Umbilical cord (tissue), 2 donors: ENCODE measurements at places on chromosomes 7 and 10. TPM values are rescaled to one million over a fixed set of nuclear protein-coding genes. Genes with fewer than 3 reads are reported as not detected.

The DRGX gene
- 0.48 TPM for total RNA-seq

The TMEM273 gene
- total RNA-seq = 1.4 TPM

The GBX1 gene
- not detected for total RNA-seq

The OR2A7 gene
- total RNA-seq = not detected

The PNLIPRP3 gene
- 0.96 TPM for total RNA-seq

The SPDYE8 gene
- 0.48 TPM for total RNA-seq

GRCh38 chr7:112523871-112524270 lies 43.1 kb downstream of the LSMEM1 start:
- no peak for DNase-seq

GRCh38 chr10:117541405-117541908 lies 1.1 kb upstream of the EMX2 start:
- DNase-seq = peak; percentile 79

DNA sequence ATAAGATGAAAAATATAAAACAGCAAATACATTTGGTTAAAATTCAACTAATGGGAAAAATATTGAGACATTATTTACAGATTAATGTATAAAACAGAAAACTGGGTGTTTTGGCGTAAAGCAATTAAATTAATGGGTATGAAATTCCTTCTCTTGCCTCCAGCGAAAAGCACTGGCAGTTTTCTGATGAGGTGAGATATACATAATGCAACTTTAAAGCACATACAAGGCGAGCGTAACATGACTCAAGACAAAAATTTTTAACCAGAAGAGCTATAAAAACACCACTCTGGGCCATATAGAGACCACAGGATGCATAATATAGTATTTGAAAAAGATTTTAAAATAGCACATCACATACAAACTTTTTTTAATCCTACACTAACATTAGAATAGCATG lies 120.6 kb downstream of the ODAD2 start:
- no peak for DNase-seq

DNA sequence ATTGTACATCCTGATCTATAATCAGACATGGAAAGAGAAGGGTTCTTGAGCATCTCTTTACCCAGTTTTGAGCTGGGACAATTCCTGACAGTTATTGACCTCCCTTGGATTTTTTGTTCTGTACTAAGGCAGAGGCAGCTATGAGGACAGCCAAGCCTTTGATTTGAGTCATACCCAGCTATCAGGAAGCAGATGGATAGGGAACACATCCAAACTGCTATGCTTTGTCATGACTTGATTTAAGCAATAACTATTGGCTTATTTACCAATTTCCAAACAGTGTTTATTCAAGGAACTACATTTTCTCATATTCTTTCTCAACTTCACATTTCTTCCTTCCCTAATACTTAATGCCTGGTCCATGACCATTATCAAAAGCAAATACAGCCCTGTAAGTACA lies 396.4 kb upstream of the STEAP1 start:
- DNase-seq = no peak

- no peak for DNase-seq
These were observed 38.0 kb downstream of the MARCHF5 start for GRCh38 chr10:92328993-92329392.

DNA sequence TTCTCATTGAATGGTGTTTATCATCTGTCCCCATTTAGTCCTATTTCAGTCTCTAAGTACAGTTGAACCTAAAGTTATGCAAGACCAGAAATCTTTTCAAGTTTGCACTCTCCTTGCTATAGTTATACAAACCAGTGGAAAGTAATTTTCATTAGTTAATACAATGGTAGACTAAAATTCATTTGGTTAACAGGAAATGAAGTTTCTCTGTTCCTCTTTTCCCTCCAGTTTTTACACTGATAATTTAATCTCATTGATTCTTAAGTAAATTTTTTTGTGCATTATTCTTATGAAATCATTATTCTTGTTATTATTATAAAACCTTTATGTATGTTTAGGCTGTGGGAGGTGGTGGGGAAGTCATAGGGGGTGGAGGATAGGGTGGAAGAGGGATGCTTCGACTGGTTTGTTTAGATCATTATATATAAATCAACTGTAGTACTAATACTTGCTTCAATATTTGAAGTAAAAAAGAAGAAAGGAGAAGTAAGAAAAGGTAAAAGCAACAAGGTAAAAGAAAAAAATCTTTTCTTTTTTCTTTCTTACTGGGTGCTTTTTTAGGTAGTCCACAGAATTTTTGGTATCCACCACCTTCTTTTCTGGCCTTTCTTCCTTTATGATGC lies 104.1 kb downstream of the GPR85 start:
- no peak for DNase-seq

DNA sequence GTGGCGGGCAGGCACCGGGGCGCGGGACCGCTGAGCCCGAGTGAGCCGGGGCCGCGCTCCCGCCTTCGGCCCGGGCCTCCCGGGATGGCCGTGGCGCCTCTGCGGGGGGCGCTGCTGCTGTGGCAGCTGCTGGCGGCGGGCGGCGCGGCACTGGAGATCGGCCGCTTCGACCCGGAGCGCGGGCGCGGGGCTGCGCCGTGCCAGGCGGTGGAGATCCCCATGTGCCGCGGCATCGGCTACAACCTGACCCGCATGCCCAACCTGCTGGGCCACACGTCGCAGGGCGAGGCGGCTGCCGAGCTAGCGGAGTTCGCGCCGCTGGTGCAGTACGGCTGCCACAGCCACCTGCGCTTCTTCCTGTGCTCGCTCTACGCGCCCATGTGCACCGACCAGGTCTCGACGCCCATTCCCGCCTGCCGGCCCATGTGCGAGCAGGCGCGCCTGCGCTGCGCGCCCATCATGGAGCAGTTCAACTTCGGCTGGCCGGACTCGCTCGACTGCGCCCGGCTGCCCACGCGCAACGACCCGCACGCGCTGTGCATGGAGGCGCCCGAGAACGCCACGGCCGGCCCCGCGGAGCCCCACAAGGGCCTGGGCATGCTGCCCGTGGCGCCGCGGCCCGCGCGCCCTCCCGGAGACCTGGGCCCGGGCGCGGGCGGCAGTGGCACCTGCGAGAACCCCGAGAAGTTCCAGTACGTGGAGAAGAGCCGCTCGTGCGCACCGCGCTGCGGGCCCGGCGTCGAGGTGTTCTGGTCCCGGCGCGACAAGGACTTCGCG lies 534 bp downstream of the FZD9 start:
- DNase-seq = no peak

GRCh38 chr10:119399466-119399865 lies 143.1 kb downstream of the RGS10 start:
- DNase-seq = no peak

- no peak for DNase-seq
These were observed 74.5 kb downstream of the VWDE start for GRCh38 chr7:12328888-12329770.

GRCh38 chr7:114930829-114931655 lies 9.1 kb downstream of the MDFIC start:
- peak; percentile 14 for DNase-seq

DNA sequence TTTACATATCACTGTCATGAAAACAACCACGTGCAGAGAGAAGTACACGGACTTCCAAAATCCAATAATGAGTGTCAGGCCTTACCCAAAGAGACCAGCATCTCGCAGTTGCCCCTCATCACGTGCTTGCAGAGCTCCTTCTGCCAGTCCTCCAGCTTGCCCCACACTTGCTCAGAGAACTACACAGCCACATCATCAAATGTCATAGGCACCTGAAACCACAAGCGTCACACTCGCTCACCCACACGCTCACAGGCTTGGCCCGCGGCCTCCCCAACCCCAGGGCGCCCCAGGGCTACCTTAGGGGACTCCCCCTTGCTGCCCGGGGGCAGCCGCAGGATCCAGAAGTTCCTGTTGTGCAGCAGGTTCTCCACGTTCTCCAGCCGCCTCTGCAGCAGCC lies 123.4 kb upstream of the ZNF746 start:
- DNase-seq = no peak
